ENCODE measurements at places on chromosomes 7 and 10. TPM values are rescaled to one million over a fixed set of nuclear protein-coding genes. Genes with fewer than 3 reads are reported as not detected.

GRID2IP gene
- total RNA-seq, result not detected

- DNase-seq, result peak; percentile 12
Observed at GRCh38 chr10:70799124-70799523, 13.9 kb upstream of the TBATA start.

- DNase-seq, result no peak
Observed at GRCh38 chr7:111682588-111683340, 120.5 kb upstream of the IMMP2L start.

DNA sequence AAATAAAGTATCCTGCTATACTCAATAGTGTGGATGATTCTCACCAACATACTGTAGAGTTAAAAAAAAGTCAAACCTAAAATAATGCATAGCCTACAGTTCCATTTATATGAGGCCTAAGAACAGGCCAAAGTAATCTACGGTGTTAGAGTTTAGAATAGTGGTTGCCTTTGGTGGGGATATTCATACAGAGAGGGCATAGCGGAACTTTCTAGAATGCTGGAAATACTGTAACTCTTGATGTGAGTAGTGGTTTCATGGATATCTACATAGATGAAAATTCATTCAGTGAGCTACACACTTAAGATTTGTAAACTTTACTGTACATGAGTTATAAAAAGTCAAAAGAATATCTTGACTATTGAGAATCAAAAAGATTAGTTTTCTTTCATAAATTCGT, 349.9 kb upstream of the NFE2L3 start:
- DNase-seq, result no peak

GRCh38 chr7:69651101-69651590, 52.9 kb downstream of the AUTS2 start:
- no peak for DNase-seq

DNA sequence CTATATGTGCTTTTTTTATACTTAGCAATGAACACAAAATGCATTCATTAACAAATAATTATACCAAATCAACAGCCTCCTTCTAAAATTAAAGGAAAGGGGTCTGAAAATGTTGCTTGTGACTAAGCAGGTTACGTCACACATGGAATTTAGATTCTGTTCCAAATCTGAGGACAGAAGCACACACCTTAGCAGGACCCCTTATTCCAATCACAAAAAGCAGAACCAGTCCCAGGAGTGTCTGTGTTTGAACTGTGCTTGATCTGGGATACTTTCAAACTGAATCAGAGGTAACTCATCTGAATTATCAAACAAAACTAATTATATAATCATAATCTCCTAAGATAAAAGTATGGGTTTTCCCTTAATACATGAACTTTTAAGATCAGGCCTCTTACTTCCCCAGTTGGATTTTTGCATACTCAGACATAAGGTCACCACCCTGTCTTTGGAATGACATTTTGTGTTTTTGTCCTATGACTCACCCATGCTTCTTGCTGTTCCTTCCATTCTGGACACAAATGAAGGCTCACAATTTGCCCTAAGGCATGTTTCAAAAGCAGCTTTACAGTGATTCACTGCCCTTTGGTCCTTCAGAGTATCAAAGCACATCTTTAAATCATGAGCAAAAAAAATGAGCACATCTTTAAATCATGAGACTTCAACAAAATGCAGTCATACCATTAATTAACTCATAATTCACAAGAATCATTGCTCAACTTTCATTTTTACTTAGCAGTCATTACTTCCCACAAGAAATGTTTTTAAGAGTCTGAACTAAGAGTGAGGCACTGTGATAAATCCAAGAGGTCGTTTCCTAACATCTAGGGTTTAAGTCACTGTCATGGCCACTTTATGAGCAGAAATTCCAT, 35.5 kb downstream of the SEMA3C start:
- no peak for DNase-seq
